ENCODE measurements at places on chromosomes 4 and X.

DNA sequence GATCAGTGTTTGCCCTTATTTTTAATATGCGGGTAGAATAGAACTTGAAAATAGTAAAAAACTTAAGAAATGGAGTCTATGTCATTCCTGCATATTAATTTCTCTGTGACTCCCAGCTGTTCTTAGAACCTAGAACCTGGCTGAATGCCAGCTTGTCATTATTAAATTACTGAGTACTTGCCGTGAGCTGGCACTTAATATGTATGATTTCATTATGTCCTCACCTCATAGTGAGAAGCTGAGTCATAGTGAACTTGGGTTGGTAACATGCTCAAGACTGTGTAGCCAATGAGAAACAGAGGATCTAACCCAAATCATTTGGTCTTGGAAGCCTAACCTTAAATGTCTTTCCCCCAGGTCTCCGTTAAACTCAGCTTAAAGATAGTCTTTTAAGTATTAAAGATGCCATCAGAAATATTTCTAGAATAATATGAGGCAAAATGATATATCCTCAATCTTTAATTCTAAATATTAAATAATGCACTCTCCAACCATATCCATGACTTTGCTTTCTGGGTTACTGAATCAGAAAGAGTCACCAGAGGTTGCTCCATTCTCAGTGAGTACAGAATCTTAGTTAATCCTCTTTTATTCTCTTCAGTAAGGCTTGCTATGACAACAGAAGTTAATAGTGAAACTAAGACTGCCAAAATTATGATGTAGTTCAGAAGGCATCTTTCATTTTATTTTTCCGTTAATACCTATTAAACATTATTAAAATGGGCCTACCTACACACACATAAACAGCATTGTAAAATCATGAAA, 58.6 kb upstream of the TLL1 start:
- no peak for DNase-seq

DNA sequence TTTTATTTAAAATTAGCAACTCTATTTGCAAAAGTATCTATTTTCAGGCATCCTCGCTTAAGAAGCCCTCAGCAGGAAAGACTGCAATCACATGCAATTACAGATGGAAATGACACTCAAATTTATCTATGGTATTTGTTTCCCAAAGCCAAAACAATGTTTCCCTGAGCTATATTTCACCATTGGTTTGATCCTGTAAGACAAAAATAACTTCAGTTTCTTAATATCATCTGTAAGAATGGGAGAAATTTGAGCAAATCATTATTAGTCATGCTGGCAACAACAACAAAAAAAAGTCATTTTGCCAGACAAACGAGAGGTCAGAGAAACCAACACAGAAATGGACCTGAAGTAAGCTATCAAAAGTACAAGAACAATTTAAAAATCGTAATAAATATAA, 204.1 kb downstream of the NR3C2 start:
- no peak for DNase-seq

- DNase-seq = no peak
Observed at GRCh38 chr4:71732706-71733105, 51.2 kb downstream of the GC start.

DNA sequence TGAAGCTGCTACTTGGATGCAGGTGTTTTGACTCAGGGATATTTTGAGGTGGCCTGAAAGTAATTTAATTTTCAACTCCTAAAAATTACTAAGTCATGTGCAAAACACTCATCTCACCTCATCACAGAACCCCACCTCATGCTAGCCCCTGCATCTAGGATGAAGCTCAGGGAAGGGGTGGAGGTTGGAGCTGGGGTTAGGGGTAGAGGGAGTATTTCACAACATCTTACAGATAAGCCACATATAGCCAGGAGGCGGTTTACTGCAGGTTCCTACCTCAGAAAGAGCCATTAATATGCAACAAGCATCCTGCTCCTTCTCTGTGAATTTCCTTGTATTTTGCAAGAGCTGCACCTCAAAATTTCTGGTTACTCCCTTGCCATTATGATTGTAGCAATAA, 70.5 kb upstream of the TSPAN5 start:
- DNase-seq = no peak

DNA sequence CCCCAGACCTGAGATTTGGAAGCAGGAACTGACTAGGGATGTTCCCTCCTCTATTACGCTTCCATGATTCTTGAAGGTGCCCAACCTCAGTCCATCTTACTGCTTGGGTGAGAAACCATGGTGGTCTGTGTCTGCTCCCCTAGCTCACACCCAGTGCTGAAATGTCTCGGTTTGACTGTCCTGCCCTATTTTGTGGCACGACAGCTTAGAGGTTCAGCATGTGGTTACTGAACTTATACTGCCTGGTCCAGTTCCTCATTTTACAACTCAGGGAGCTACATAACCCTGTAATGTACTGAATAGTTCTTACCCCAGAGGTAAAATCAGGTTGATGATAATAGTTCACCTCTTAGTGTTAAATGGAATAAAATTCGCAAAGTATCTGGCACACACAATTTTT, 203.1 kb downstream of the RBM46 start:
- DNase-seq = no peak

GRCh38 chrX:146614663-146615478, 194.7 kb upstream of the CXorf51B start:
- no peak for DNase-seq

- no peak for DNase-seq
Observed at GRCh38 chr4:507745-508512, 8.9 kb downstream of the PIGG start.

GRCh38 chr4:101790521-101791181, at the start of gene BANK1:
TSS of gene BANK1 (plus strand) at chr4:101790730. CDS start at chr4:101790881, 151 bp downstream.
- DNase-seq = no peak

DNA sequence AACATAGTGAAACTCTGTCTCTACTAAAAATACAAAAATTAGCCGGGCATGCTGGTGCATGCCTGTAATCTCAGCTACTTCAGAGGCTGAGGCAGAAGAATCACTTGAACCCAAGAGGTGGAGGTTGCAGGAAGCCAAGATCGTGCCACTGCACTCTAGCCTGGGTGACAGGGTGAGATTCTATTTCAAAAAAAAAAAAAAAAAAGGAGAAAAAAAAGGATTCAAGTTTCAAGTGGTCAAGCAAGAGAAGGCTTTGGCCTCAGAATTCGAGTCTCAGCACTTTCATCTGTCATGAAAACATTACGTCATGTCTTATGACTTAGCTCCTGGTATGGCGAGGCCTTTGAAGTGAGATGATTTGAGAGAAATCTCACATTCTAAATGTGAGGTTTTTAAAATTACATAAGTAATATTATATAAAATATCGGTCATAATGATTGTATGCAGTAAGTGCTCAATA, 21.2 kb upstream of the DHRSX start:
- DNase-seq = no peak

DNA sequence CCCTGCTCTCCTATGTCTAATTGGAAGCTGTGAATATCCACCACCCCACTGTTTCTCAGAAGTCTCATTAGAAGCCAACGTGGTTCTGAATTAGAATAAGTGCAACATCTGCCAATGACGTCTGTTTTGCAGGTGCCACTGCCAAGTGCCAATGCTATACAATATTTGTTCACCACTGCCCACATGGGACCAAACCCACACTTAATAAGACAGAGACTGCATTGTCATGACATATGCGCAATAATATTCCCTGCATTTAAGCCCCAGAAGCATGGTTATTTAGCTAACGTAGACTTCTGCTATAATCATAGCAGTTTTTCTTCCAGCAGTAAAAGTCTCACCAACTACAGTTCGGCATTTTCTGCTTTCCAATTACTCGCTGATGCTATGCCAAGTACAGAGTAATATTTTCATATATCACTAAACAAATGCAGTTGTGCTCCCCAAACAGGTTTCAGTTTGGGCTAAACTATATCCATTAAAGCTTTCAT, 262.5 kb upstream of the PCDH18 start:
- DNase-seq = no peak

GRCh38 chr4:25163196-25163595, 2.9 kb upstream of the SEPSECS start:
- DNase-seq = no peak

GRCh38 chr4:146202665-146203064, 11.7 kb upstream of the REELD1 start:
- no peak for DNase-seq

- DNase-seq = no peak
Observed at GRCh38 chr4:177393236-177393635, 49.0 kb downstream of the AGA start.

- no peak for DNase-seq
Observed at GRCh38 chr4:105496899-105497298, 23.0 kb upstream of the PPA2 start.

DNA sequence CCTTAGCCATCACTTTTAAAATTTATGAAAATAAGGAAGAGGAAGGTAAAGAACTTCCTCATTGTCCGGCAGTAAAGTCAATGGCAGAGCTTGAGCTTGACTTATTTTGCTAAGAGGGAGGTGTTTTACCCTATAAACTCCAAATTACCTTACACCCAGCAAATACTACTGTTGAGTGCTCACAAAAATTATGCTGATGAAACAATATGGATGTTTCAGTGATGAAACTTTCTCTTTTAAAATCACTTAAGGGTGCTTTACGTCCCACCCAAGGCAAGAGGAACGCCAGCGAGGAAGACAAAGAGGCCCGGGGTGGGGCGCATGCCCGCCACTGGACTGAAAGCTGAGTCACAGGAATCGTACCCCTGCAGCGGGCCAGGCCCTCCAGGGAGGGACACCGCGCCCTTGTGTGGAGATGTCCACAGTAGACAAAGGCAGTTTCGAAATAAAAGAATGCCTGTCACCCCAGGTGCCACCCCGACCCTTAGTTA, 560 bp upstream of the TMSB4X start:
- DNase-seq = no peak

DNA sequence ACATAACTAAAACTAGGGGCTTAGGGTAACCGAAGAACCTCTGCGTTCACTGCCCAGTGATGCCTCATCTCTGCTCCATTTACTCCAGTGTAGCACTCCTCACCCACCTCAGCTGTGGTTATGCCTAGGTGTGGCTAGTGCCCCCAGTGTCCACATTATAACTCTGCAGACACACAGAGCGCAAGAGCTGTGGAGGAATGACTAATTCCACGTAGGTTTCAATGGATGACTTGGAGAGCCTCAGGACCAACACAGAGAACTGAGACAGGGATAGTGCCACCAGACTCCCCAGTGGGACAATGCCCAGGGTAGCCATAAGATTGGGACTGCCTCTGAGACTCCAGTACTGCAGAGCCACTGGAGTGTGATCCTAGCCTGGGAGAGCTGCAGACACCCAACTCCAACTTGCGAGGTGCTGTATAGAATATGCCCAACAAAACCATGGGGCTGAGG, 542.4 kb upstream of the DIPK2B start:
- DNase-seq = no peak

GRCh38 chr4:144644368-144645101, 1.4 kb upstream of the HHIP start:
- DNase-seq = no peak

DNA sequence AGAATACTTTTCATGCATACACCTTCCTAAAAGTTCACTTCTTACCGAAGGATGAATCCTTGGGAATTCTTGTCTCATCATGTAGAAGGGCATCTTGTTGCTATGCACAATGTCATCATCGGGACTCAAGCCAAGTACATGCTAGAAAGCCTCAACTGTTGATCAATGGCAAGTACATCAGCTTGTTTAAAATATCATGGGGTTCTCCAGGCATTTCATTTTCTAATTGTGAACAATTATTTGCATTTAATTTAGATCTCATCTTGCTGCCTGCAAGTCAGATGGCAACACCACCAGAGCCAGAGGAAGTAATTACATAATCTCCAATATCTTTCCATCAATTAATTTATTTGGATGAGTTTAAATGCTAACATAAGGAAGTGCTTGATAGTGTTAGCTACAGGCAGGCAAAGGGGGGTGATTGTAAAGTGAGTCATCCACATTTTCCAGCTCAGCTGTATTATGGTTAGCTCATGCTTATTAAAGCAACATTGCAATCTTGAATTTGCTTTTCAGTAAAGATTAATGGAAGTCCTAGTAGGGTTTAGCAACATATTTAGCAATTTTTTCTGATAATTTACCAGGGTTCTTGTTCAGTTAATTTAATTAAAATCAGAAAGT, 356.5 kb downstream of the CBLL2 start:
- DNase-seq = no peak

GRCh38 chr4:79922011-79922410, 151.0 kb downstream of the ANTXR2 start:
- no peak for DNase-seq

DNA sequence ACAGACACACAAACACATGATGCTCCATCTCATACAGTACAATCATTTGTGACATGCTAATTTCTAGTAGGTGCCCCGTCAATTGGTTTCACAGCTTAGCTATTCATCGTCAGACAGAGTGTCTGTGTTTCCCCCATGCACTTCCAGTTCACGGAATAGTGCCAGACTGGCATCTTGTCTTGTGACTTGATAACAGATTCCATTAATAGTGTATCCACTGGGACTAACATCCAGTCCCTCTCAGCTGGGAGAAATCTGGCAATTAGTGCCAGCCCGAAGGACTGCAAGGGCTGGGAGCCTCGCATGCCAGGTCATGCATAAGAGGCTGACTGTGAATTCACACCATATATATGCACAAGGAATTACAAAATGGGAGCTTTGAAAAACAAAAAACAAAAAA, 20.2 kb upstream of the GATB start:
- no peak for DNase-seq

DNA sequence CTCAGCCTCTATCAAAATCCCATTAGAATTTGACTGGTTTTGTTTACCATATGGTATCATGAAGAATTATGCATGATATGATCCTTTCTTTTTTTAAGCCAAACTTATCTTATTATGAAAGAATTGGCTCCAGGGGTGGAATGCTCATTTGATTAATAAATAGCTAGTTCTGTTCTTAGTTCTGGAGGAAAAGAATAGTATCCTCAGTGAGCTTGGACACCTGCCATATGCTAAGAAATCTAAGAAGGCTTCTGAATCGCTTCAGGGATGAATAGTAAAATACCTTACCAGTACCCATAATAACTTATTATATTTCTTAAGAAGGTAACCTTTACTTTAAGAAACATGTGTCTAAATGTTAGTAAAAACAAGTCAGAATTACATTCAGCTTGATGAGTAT, 803.6 kb downstream of the ADGRL3 start:
- no peak for DNase-seq

GRCh38 chr4:80026100-80026499, 46.9 kb downstream of the ANTXR2 start:
- DNase-seq = no peak

DNA sequence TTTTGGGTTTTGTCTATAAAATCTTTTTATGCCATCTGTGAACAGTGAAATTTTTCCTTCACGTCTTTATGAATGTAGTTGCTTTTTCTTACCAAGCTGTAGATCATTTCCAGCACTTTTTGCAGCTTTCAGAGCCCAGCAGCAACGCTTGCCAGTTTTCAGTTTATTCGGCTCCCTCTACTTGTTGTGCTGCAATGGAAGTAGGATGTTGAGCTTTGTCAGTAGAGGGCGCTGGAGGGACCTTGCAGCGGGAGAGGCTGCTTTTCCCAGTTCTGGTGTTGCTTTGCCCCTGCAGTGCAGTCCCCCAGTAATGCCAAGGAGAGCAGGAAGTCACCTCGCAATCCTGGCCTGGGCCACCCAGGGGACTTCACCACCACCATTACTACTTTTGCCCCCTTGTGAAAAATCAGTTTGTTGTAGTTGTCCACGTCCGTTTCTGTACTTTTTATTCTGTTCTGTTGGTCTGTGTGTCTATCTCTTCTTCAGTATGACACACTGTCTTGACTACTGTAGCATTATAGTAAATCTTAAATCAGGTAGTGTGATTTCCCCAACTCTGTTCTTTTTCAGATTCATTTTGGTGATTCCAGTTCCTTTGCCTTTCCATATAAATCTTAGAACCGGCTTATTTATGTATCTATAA, 21.8 kb downstream of the CMC4 start:
- no peak for DNase-seq

- no peak for DNase-seq
Observed at GRCh38 chr4:93646233-93646930, 182.2 kb upstream of the ATOH1 start.

Data from NCI-H187 treated with DMSO at 0.1 percent for 48 hours (cell line).